ENCODE measurements at places on chromosomes 5 and 9.

- no peak for DNase-seq
Observed at GRCh38 chr9:80143899-80144298, 572.1 kb downstream of the TLE4 start.

- DNase-seq = no peak
Observed at GRCh38 chr5:65451436-65451835, 30.3 kb downstream of the ADAMTS6 start.

DNA sequence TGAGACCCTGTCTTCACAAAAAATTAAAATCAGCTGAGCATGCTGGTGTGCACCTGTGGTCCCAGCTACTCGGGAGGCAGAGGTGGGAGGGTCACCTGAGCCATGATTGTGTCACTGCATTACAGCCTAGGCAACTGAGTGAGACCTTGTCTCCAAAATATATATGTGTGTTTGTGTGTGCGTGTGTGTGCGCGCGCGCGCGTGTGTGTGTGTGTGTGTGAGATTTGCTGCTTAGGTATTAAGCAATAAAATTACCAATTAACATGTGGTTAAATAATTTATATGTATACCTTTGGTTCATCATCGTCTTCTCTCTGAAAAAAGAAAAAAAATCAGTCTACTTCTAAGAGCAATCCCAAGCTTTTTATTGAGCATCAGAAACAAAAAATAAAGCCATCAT lies 86.0 kb upstream of the FSD1L start:
- no peak for DNase-seq

GRCh38 chr5:56814963-56815657 lies at the start of gene MAP3K1:
Gene MAP3K1 (plus strand): TSS chr5:56815549. CDS start chr5:56815574, 25 bp downstream.
- no peak for DNase-seq

GRCh38 chr5:5544094-5544663 lies 121.7 kb downstream of the ICE1 start:
- peak; percentile 43 for DNase-seq

GRCh38 chr5:15499528-15500324 lies at the start of gene FBXL7:
Gene FBXL7 (plus strand): TSS chr5:15500180.
- DNase-seq = peak; percentile 66

DNA sequence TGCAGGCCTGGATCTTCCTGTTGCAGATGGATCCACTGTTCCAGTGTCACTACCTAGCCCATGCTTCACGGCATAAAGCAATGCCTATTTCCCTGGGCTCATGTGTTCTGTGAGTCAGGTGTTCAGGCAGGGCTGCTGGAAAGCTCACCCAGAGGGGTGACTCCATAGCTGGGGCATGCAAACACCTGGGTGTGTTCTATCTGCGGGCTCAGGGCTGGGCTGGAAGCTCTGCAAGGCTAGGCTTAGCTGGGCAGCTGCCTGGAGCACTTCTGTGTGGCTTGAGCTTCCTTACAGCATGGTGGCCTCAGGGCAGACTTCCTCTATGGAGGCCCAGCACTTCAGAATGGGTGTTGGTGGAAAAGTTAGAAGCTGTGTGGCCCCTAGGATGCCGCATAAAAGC lies 139.9 kb downstream of the GADD45G start:
- no peak for DNase-seq

DNA sequence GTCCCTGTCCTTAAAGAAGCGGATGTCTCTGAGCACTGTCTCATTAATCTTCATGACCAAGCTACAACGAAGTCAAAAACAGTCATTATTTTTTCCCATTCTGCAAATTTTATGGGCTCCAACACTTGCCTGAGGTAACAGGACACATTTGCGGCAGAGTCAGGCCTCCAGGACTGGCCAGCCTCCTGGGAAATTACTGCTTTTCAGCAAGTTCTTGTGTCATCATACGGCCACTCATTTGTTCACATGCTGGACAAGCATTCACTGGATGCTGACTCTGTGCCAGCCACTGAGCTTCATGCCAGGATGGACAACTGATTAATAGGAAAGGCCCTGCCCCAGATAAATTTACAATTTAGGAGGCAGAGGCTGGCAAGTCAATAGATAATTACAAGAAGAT lies 305.7 kb downstream of the ACTL7B start:
- no peak for DNase-seq

GRCh38 chr9:87343816-87344430 lies 153.7 kb upstream of the DAPK1 start:
- DNase-seq = no peak

- peak; percentile 49 for DNase-seq
Observed at GRCh38 chr9:83441390-83441789, 96.8 kb downstream of the FRMD3 start.

- no peak for DNase-seq
Observed at GRCh38 chr5:6261668-6262067, 116.7 kb downstream of the MED10 start.

GRCh38 chr9:96420468-96421219 lies 2.5 kb upstream of the ZNF367 start:
- DNase-seq = no peak

DNA sequence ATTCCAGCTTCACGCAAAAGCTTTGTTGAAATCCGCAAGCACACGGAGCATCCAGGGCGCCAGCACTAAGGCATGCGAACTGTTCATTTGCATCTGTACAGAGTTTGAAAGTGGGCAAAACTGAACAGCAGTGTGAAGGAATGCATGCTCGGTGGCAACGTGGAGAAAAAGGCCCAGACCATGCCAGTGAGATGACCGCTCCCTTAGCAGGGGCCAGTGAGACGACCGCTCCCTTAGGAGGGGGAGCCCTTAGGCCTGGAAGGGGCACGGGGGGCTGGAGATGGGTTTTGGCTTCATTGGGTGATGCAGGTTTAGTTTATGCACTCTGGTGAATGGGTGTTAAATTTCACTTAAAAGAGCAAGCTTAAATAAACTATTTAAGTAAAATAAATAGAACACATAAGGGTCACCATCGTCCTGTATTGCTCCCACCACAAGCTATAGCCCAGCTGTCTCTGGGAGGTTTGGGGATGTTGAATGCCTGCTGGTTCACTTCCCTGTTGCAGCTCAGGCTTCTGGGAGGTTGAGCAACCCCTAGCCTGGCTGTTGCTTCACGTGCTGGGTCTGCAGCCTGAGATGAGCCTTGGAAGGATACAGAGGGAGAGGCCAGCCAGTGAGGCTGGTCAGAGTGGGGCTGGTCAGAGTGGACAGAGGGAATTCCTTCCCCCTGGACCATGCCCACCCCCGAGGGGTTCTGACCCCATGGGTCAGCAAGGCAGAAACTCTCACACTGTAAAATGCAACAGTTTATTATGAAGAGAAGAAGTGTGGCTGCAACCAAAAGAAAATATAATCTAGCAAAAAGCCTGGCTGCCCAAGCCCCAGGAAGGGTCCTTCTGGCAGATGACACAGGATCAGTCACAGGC lies 4.6 kb upstream of the FCN1 start:
- DNase-seq = no peak

GRCh38 chr9:97629156-97629555 lies 4.0 kb downstream of the TSTD2 start:
- no peak for DNase-seq

DNA sequence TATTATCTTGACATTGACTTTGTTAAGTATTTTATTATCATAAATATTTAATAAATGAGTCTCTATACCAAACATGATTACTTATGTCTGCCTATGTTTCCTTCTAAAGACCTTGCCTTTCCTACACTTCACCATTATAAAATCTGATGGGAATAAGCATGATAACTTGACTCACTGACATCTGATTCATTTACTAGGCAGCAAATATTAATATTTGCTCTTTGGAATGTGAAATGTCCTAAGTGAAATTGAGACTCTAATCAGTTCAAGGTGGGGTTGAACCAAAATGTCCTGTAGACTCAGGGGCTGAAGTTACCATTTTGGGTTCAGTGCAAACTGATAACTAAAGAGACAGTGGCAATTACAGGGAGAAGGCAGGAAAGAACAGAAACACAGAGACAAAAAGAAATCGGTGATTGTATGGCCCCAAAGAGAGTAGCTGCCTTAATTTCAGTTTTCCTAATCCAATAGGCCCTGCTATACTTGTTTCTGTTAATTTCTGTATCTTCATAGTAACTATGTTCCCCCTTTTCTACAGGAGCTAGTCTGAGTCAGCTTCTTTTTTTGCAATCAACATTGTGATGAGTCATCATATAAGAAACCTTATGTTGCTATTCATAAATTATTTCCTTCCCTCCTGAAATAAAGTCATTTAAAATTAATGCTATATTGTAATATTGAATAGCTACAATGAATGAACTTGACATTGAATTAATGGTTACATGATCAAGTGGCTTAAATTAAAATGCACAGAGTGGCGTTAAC lies 296.8 kb downstream of the PDE4D start:
- no peak for DNase-seq
